SJCRH30 (cell line): ENCODE measurements at places on chromosomes 5 and 9. TPM values are rescaled to one million over a fixed set of nuclear protein-coding genes. Genes with fewer than 3 reads are reported as not detected.

GRCh38 chr9:109789971-109790370 lies 10.0 kb downstream of the PALM2AKAP2 start:
- peak overlapping the region; percentile 18 for H3K27ac ChIP-seq
- H3K4me1 ChIP-seq: peaks cover 42% of the 10 kb centered on the region
- no peaks in the 10 kb centered on the region for H3K27me3 ChIP-seq
- peak; percentile 55 for DNase-seq
- H3K4me3 ChIP-seq: no peak overlapping the region
- H3K36me3 ChIP-seq: 0 out of 2 replicates have a peak, but pooled peaks cover 6% of the 10 kb centered on the region

DNA sequence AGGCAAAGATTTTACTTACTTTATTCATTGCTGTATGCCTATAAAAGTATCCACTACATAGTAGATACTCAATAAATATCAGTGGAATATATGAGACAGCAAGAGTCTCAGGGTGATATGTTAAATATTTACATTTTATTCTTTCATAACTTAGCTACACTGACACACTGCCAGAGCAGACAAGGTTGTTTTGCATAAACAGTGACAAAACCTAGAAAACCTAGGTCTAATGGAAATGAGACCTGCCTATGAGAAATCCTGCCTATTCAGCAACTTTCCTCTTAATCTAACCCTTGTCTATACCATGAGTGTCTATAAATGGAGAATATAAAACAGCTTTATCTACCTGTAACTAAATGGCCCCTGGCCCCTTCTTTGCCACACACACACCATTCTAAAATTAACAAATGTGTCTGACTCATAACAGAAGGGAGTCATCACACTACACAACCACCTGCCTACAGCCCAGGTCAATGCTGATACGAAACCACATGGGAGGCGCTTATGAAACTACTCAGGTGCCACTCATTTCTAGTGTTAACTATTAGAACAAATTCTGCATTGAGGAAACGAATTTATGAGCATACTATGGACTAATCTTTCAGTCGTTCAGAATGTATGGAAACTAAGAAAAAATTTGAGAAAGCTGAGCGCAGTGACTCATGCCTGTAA lies 60.3 kb downstream of the UBAP2 start:
- no peaks in the 10 kb centered on the region for H3K4me1 ChIP-seq
- H3K36me3 ChIP-seq: peaks cover 27% of the 10 kb centered on the region
- no peak overlapping the region for H3K27ac ChIP-seq
- H3K27me3 ChIP-seq: no peaks in the 10 kb centered on the region
- H3K4me3 ChIP-seq: no peak overlapping the region
- no peak for DNase-seq

DNA sequence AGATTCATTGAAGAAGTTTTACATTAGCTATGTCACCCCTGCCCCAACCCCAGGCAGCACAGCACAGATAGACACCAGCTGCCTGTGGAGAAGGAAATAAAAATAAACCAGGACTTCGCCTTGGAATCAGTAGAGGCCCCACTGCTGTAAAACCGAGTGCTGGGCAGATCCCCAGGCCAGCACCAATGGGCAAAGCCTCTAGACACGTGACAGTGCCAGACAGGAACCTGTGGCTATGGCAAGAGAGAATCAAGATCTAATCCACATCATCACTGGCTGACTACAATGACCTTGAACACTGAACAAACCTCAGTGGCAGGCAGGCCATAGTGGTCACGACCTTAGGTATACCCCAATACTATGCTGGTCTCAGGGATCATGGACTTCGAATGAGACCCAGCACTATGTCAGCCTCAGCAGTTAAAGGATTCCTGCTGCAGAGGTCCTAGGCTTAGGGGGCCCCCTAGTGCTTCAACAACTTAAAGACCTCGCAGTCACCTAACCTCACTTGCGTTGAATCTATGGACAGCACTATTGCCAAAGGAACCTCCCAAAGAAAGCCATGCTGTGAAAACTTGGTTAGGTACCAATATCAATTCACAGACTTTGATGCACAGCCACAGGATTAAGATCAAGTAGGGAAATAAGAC lies 2118.6 kb upstream of the C9orf72 start:
- no peaks in the 10 kb centered on the region for H3K4me1 ChIP-seq
- H3K36me3 ChIP-seq: no peaks in the 10 kb centered on the region
- no peaks in the 10 kb centered on the region for H3K27me3 ChIP-seq
- no peak overlapping the region for H3K4me3 ChIP-seq

DNA sequence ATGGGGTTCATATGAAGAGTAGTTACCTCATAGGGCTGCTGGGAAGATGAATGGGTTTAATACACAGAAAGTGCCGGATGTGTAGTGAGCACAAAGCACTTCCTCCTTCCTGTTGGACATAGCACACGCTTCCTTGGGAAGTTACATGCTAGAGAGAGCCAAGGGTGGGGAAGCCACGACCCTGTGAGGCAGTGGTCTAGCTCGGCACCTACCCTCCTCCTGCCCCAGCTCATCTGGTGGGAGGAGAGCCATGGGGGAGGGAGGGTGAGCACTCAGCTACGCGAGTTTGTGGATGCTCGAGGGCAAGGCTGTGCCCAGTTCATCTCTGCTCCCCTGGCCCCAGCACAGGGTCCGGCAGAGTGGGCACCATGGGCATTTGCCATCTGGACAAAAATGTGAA lies 43.6 kb upstream of the NEK6 start:
- H3K36me3 ChIP-seq: no peaks in the 10 kb centered on the region
- H3K27me3 ChIP-seq: no peaks in the 10 kb centered on the region
- no peak overlapping the region for H3K4me3 ChIP-seq
- no peak overlapping the region for H3K27ac ChIP-seq

DNA sequence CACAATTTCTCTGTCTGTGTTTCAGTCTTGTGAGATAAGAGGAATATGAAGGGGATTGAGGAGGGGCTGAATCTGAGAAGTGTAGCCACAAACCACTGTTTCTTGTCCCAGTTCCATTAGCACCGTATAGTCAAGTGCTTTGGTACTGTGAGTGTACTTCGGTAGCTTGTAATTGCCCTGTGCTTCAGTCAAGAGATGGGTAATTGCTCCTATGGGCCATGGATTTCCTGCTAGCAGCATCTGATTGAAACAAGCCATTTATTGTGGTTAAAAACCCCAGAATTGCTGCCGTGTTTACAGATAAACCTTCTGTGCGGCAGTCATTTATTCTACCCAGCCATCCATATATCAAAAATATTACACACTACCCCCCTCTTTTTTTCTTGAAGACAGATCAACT lies 98.6 kb downstream of the MAT2B start:
- no peak overlapping the region for H3K4me3 ChIP-seq
- no peak for DNase-seq
- H3K27ac ChIP-seq: no peak overlapping the region
- no peaks in the 10 kb centered on the region for H3K4me1 ChIP-seq
- peaks cover 5% of the 10 kb centered on the region; the same call in 1 of the 2 replicates for H3K27me3 ChIP-seq

GRCh38 chr5:51983161-51983560 lies 599.9 kb downstream of the ISL1 start:
- DNase-seq: no peak
- H3K27ac ChIP-seq: no peak overlapping the region
- H3K36me3 ChIP-seq: no peaks in the 10 kb centered on the region

DNA sequence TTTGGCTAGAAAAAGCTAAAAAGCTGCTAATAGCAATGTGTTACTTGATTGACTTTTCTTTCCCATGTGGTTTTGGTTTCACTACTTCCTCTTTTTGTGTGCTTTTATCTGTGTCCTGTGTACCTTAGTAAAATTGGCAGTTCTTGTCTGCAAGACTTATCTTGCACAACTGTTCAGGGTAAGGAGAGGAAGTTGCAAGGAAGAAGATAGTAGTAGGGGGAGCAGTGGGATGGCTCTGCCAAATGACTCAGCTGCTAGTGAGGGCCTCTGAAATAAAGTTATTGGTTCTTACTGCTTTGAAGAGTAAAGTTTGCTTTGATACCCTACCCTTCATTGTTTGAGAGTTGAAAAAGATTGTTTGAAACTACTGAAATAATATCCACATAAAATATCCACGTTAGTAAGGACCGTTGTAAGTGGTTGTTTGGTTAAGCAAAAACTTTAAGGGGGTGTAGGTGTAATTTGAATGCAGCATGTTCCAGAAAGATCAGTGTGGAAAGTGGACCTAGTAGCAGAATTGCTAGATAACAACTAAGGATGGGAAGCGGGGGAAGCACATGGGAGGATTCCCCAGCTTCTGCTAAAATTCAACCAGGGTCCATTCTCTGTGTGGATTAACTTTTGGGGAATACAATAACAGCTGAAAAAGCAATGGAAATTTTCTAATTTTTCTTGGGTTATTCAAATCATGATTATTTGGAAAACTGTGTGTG lies 123.5 kb downstream of the SCAMP1 start:
- no peak overlapping the region for H3K4me3 ChIP-seq
- no peak overlapping the region for H3K27ac ChIP-seq
- H3K36me3 ChIP-seq: peaks cover 23% of the 10 kb centered on the region

DNA sequence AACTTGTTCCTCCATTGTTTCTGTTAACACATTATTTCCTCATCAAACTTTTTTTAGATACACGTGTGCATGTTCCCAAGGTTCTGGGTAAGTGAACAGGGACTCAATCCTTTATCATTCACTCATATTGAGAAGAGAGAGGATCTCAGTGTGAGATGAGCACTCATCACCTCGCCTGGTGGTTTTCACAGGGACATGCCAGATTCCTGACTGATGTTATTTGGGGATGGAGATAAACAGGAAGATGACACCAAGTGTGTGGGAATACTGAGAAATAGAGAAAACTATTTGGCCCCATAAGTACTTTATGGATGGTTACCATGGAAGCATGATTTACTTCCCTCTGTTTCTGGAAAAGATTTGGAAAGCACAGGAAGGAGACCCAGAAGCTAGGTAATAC lies 533.3 kb upstream of the DMAC1 start:
- DNase-seq: no peak
- H3K36me3 ChIP-seq: peaks cover 13% of the 10 kb centered on the region

- H3K27me3 ChIP-seq: no peaks in the 10 kb centered on the region
- H3K4me1 ChIP-seq: no peaks in the 10 kb centered on the region
- H3K27ac ChIP-seq: no peak overlapping the region
Measured at GRCh38 chr5:8079056-8079455, 210.1 kb downstream of the MTRR start.

GRCh38 chr5:147359101-147359500 lies 124.3 kb downstream of the STK32A start:
- H3K27me3 ChIP-seq: no peaks in the 10 kb centered on the region; the same call in none of the 2 replicates
- no peak overlapping the region for H3K4me3 ChIP-seq
- H3K4me1 ChIP-seq: no peaks in the 10 kb centered on the region
- DNase-seq: no peak

DNA sequence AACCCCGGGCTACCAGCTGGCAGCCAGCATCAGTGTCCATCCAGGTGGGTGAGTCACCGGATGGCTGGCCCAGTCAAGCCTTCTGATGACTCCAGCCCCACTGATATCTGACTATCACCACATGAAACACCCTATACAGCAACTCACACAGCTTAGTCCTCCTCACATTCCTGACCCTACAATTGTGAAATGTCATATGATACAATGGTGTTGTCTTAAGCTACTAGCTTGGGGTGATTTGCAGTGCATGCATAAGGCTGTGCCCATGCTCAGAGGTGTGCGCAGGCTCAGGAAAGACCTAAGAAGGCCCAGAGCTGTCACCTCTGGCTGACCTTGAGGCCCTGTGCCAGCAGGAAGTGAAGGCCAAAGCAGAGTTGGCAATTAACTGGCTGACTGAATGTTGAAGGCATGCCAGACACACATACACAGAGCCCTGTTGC lies 21.5 kb upstream of the SEMA4D start:
- no peaks in the 10 kb centered on the region for H3K36me3 ChIP-seq
- H3K4me3 ChIP-seq: no peak overlapping the region
- no peak overlapping the region for H3K27ac ChIP-seq
- DNase-seq: no peak
- H3K27me3 ChIP-seq: peaks cover 14% of the 10 kb centered on the region; the same call in 1 of the 2 replicates
- H3K4me1 ChIP-seq: no peaks in the 10 kb centered on the region

GRCh38 chr5:178336889-178337288 lies 104.3 kb upstream of the PHYKPL start:
- H3K4me3 ChIP-seq: no peak overlapping the region
- no peak for DNase-seq
- peaks cover 10% of the 10 kb centered on the region; the same call in 1 of the 2 replicates for H3K27me3 ChIP-seq
- H3K4me1 ChIP-seq: no peaks in the 10 kb centered on the region
- H3K27ac ChIP-seq: no peak overlapping the region
- no peaks in the 10 kb centered on the region for H3K36me3 ChIP-seq

- no peak for DNase-seq
- H3K27me3 ChIP-seq: no peaks in the 10 kb centered on the region
- no peaks in the 10 kb centered on the region for H3K4me1 ChIP-seq
- H3K27ac ChIP-seq: no peak overlapping the region
Measured at GRCh38 chr9:136514022-136514714, 31.3 kb upstream of the SEC16A start.

DNA sequence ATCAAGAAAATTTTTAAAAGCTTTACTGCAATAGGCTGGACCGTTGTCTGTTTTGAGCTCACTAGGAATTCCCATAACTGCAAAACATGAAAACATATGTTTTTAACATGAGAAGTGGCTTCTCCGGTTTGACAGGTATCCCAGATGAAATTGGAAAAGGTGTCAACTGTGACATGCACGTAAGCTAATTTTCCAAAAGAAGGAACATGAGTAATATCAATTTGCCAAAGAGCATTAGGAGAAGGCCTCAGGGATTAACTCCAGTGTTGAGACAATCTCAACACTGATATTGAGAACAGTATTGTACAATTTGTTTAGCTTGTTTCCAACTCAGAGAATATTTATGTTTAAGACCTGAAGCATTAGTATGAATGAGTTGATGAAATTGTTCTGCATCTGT lies 215.5 kb upstream of the KCNN2 start:
- no peaks in the 10 kb centered on the region for H3K27me3 ChIP-seq
- H3K36me3 ChIP-seq: no peaks in the 10 kb centered on the region
- no peak overlapping the region for H3K27ac ChIP-seq
- DNase-seq: no peak
- H3K4me3 ChIP-seq: no peak overlapping the region

- peak overlapping the region; percentile 96 for H3K4me3 ChIP-seq
- H3K4me1 ChIP-seq: peaks cover 10% of the 10 kb centered on the region; the same call in 1 of the 2 replicates
- peak; percentile 62 for DNase-seq
- H3K36me3 ChIP-seq: no peaks in the 10 kb centered on the region
- peak overlapping the region; percentile 95 for H3K27ac ChIP-seq
Measured at GRCh38 chr9:21995666-21996398, 1.2 kb downstream of the CDKN2B-AS1 start.

GRCh38 chr9:83981126-83981871 lies 694 bp downstream of the RMI1 start:
- H3K4me1 ChIP-seq: peaks cover 10% of the 10 kb centered on the region
- H3K27me3 ChIP-seq: no peaks in the 10 kb centered on the region
- H3K36me3 ChIP-seq: peaks cover 37% of the 10 kb centered on the region

The SH3RF2 gene
- not detected in 2 replicates for total RNA-seq

The OTP gene
- not detected in 2 replicates for total RNA-seq

The NR2F1 gene
- total RNA-seq: 18.2 and 18.7 TPM in 2 replicates

The TBCA gene
- total RNA-seq: 661 and 707 TPM in 2 replicates

The CNTNAP3 gene
- 10.7 and 12.3 TPM in 2 replicates for total RNA-seq

The PFN3 gene
- not detected in 2 replicates for total RNA-seq

The SREK1IP1 gene
- 10.9 and 11.0 TPM in 2 replicates for total RNA-seq

The IRGM gene
- not detected in 2 replicates for total RNA-seq

The BAAT gene
- 0.10 TPM in 2 replicates for total RNA-seq

The LRRC70 gene
- 0.68 and 0.81 TPM in 2 replicates for total RNA-seq

The KLF9 gene
- 13.4 and 14.4 TPM in 2 replicates for total RNA-seq

The BHMT gene
- not detected in 2 replicates for total RNA-seq
